ENCODE measurements at places on chromosomes 3 and 15.
A peak's percentile ranks its signal among the peaks of the same experiment; 100 is the strongest.

DNA sequence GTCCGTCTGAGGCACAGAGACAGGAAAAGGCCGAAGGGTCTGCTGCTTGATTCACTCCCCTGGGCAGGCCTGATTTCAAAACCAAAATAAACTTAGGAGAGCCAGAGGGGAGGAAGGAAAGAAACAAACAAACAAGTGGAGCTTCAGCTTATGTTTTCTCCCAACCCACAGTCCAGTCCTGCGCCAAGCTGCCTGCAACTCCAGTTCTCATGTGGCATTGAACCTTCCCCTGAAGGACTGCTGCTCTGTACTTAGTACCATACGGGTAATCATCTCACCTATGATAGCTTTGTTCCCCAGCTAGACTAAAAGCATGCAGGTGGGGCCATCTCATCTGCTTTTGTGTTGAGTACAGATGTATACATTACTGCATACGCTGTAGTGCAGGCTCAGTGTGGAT lies 236.4 kb downstream of the THRB start:
- H3K4me1 ChIP-seq, result peaks cover 4% of the 10 kb centered on the region
- H3K4me3 ChIP-seq, result no peak overlapping the region
- no peaks in the 10 kb centered on the region for H3K27me3 ChIP-seq

GRCh38 chr3:63450023-63450422 lies 171.9 kb downstream of the SYNPR start:
- H3K36me3 ChIP-seq, result no peaks in the 10 kb centered on the region
- no peak overlapping the region for H3K4me3 ChIP-seq
- H3K4me1 ChIP-seq, result peaks cover 7% of the 10 kb centered on the region
- no peak overlapping the region for H3K27ac ChIP-seq
- no peak for DNase-seq

GRCh38 chr3:197597335-197597734 lies 41.6 kb upstream of the BDH1 start:
- no peak overlapping the region for H3K4me3 ChIP-seq
- no peaks in the 10 kb centered on the region for H3K27me3 ChIP-seq

DNA sequence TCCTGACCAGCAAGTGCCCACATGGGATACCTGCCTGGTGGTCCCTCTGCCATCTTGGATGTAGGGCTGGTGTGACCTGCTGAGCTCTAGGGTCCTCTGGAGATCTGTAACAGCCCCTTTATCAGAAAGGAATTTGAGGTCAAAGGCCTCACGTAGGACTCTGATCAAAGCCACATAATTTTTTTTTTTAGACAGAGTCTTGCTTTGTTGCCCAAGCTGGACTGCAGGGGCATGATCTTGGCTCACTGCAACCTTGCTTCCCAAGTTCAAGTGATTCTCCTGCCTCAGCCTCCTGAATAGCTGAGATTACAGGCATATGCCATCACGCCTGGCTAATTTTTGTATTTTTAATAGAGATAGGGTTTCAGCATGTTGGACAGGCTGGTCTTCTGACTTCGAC lies 9.5 kb downstream of the ITGB5 start:
- peaks cover 29% of the 10 kb centered on the region for H3K4me1 ChIP-seq
- H3K27ac ChIP-seq, result no peak overlapping the region
- DNase-seq, result no peak
- no peaks in the 10 kb centered on the region for H3K27me3 ChIP-seq

DNA sequence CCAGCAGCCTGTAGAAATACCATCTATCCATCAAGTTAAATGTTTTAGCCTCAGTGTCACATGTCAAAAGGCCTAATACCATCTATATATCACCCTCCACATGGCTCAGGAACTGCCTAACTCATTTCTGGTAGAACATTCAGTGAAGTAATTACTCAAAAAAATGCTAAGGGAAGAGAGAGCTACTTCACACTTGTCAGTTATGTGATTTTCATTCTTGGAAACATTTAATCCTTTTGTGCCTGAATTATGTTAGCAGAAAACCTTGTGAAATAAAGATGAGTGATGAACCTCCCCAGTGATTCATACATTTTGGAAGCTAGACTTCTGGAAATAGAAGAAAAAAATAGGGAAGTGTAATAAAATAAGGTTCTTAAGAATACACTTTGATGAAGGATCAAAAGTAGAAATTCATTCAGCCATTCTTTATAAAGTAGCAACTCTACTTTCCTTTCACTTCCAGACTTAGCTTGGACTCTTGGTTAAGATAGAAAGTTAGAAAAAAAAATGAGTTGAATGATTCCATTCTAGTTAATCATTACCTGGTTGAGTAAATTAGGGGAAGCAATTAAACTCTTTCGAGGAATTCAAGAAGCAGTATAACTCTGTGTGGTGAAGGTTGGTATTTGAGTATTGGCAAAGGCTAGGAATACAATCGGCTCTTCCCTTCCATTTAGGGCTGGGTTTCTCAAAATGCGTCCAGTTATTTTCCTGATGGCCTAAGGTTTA lies 3.6 kb downstream of the OTOL1 start:
- H3K27ac ChIP-seq, result no peak overlapping the region
- H3K4me1 ChIP-seq, result peaks cover 9% of the 10 kb centered on the region
- DNase-seq, result no peak
- no peak overlapping the region for H3K4me3 ChIP-seq
- H3K36me3 ChIP-seq, result no peaks in the 10 kb centered on the region

- no peak overlapping the region for H3K27ac ChIP-seq
- no peak for DNase-seq
- H3K4me3 ChIP-seq, result no peak overlapping the region
- H3K36me3 ChIP-seq, result peaks cover 2% of the 10 kb centered on the region
Measured at GRCh38 chr3:188663839-188664238, 507.9 kb upstream of the TPRG1 start.

DNA sequence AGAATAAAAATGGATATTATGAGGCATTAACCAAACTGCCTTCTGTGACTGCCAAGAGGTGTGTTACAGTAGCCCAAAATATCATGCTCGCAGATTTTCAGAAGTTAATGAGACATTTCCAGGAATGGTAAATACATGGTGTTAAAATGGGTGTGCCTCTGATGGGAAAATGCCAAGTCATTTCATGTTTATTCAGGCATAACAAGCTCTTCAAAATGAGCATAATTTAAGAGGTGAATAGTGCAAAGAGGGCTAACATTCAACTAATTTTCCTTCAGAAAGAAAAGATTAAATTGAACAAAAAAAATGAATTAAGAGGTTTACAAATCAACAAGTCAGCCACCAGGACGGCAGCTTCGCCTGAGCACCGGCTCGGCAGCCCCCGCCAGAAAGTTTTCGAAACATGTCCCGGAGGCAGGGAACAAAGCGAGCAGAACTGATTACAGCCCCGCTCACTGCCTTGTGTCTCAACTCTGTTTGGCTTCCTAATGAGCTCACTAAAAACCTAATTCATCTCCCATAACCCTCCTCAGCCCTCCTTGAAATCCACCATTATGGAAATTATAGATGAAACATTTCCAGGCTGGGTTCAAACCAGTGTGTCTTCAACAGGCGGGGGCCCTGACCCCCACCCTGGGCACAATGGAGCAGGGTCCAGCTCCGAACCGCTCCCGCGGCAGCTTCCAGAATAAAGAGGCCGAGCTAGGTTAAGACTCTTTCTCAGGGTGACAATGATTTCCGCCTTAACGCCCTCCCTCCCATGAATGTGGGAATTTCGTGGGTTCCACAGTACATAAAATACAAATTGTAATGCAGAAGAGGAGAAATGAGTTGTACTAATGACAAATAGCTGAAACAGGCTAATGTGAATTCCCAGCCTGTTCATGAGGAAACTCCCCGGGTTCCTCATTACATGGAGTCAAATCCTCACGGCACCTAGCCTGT lies 43.9 kb downstream of the MEIS2 start:
- DNase-seq, result no peak
- H3K36me3 ChIP-seq, result peaks cover 47% of the 10 kb centered on the region
- peaks cover 42% of the 10 kb centered on the region for H3K4me1 ChIP-seq
- no peaks in the 10 kb centered on the region for H3K27me3 ChIP-seq

GRCh38 chr15:65042776-65043327 lies 2.3 kb upstream of the SLC51B start:
- H3K27ac ChIP-seq, result peak overlapping the region; percentile 73
- H3K36me3 ChIP-seq, result no peaks in the 10 kb centered on the region
- no peak overlapping the region for H3K4me3 ChIP-seq
- no peak for DNase-seq
- H3K27me3 ChIP-seq, result peaks cover 3% of the 10 kb centered on the region
- H3K4me1 ChIP-seq, result peaks cover 31% of the 10 kb centered on the region

- H3K36me3 ChIP-seq, result no peaks in the 10 kb centered on the region
- no peak overlapping the region for H3K4me3 ChIP-seq
- H3K27me3 ChIP-seq, result peaks cover 38% of the 10 kb centered on the region
- no peak overlapping the region for H3K27ac ChIP-seq
- peaks cover 5% of the 10 kb centered on the region for H3K4me1 ChIP-seq
Measured at GRCh38 chr15:92322566-92323355, 70.9 kb upstream of the ST8SIA2 start.

DNA sequence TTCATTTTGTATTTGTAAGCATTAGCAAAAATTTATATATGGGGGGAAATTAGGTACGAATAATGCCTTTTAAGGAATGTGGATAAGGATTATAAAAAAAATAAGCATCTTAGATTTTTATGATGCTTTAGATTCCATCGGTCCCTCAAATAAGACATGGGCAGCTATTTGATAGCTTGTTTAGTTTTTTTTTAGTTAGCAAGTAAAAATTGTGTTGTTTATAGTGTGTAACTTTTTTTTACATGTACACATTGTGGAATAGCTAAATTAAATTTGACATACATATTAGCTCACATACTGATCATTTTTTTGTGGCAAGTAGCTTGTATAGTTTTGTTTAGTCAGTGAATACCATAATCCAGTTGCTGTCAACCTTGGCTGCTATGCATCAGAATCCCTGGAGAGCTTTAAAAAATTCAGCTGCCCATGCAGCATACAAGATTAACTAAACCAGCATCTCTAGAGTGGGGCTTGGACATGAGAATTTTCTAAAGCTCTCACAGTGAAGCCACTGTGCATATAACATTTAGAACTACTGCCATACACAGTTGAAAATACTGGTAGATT lies 53.9 kb downstream of the TMOD3 start:
- H3K27ac ChIP-seq, result no peak overlapping the region
- no peak overlapping the region for H3K4me3 ChIP-seq
- H3K4me1 ChIP-seq, result peaks cover 19% of the 10 kb centered on the region
- peaks cover 18% of the 10 kb centered on the region for H3K36me3 ChIP-seq
- H3K27me3 ChIP-seq, result no peaks in the 10 kb centered on the region

GRCh38 chr3:63492464-63492863 lies 160.0 kb upstream of the SNTN start:
- no peak for DNase-seq
- H3K4me3 ChIP-seq, result no peak overlapping the region
- H3K27ac ChIP-seq, result no peak overlapping the region

- no peaks in the 10 kb centered on the region for H3K36me3 ChIP-seq
- H3K27ac ChIP-seq, result no peak overlapping the region
- H3K4me1 ChIP-seq, result peaks cover 32% of the 10 kb centered on the region
- DNase-seq, result no peak
- no peak overlapping the region for H3K4me3 ChIP-seq
Measured at GRCh38 chr15:58038426-58039078, 27.0 kb downstream of the ALDH1A2 start.

- H3K27ac ChIP-seq, result no peak overlapping the region
- H3K36me3 ChIP-seq, result peaks cover 3% of the 10 kb centered on the region
- peaks cover 18% of the 10 kb centered on the region for H3K4me1 ChIP-seq
Measured at GRCh38 chr15:28096670-28097431, 2.3 kb downstream of the OCA2 start.

Data from type B pancreatic cell (in vitro differentiated cells).